ENCODE measurements at places on chromosomes 5 and 9.

- no peak for DNase-seq
These were observed 193.6 kb upstream of the ANKRD55 start for GRCh38 chr5:56426693-56427092.

- no peak for DNase-seq
These were observed 29.7 kb downstream of the RLN2 start for GRCh38 chr9:5274770-5275169.

DNA sequence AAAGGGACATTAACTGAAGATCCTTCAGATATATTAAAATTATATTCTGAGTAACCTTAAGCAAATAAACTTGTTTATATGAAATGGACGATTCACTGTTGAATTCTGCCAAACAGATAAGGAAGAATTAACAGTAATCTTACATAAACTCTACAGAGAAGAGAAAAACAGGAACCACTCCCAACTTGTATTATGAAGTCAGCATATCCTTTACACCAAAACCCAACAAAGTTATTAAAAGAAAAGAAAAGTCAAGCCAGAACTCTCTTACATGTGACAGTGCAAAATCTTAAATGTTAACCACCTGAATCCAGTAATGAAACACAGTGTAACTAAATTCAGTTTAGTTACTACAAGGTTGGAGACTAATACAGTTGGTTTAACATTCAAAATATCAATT, 185.8 kb downstream of the DEPDC1B start:
- DNase-seq, result no peak

GRCh38 chr5:62783374-62784057, 204.9 kb downstream of the LRRC70 start:
- no peak for DNase-seq

GRCh38 chr5:15522187-15522520, 22.2 kb downstream of the FBXL7 start:
- DNase-seq, result no peak

DNA sequence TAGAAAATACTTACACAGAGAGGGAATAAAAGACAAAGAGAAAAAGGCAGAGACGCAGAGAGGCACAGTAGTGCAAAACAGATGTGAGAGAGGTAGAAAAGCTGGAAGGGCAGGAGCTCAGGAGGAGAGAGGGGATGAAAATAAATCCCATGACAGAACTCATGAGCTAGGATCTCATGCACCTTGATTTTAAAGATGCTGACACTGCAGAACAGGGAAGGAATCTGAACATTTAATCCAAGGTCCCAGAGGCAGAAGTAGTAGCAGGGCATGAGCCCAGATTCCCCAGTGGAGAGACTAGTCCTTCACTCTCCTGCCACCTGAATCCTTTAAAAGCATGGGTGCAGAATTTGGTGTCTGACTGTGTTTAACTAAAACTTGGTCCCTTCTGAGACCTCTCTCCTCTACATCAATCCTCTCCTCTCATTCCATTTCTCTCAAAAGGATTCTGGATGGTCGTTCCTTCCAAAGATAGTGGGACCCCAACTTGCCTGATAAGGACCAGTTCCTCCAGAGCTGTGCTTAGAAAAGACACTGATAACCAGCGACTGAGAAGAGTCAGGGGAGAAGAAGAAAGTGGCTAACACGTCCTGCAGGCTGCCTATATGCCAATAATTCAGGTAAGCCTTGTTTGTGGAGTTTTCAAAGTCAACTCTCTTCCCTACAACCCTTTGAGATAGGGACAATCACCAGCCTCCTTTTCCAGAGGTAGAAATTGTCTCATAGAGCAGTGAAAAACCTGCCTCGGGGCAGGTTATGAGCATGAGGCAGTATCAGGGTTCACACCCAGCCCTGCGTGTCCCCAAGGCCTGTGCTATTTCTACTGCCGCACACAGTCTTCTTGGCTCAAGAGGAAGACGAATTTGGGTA, 203.2 kb upstream of the TRIM32 start:
- DNase-seq, result no peak

GRCh38 chr5:94545870-94546625, 72.4 kb downstream of the KIAA0825 start:
- DNase-seq, result no peak

DNA sequence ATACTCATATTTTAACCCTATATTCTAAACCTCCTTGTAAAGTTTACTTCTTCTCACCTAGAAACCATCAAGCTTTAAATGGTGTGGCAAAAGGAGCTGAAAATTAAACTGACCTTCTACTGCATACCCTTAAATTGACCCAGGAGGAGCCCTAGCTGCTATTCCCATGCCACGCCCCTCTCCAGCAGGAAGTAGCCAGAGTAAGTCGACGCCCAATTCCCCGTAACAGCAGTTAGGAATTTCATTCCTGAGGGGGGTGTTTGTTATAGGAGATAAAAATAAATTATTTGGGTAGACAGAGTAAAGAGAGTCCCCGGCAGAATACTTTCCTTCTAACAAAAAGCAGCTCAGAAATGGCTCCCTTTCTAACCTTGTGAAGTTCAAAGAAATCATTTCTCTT, 111.8 kb upstream of the FAM174A start:
- no peak for DNase-seq

DNA sequence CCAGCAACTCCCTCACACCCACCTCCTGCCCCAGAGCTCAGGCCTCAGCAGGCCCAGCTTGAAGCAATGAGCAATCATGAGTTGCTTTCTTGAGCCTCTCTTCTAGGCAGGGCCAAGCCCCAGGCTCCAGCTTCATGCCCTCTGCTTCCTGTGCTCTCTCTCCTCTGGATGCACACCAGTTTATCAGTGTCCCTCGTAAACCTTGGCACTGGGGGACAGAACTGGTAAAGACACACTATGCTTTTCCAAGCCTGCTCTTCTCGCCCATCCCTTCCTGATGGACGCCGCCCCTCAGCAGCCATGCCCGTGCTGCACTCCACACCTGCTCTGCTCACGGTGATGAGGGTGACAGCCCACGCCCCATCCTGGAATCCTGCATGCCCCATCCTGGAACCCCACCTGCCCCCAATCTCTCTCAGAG, 49.4 kb upstream of the ORM1 start:
- no peak for DNase-seq

DNA sequence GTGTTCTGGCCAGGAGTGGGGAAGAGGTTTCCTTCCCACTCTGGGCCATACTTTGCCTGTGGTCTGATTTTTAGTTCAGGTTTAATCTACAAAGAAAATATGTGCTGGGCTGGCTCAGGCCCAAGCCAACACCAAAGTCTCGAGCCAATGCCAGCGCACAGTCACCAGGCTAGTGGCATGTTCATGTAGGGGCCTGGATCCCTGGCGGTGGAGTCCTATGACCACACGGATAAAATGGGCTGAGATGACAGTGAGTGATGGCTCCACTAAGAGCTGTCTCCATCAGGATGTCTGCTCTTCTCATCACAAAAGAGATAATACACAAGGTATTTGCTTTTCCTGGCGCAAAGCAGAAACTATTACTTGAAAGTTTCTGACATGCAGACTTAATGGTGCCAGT, 92.9 kb upstream of the PTPN3 start:
- no peak for DNase-seq

DNA sequence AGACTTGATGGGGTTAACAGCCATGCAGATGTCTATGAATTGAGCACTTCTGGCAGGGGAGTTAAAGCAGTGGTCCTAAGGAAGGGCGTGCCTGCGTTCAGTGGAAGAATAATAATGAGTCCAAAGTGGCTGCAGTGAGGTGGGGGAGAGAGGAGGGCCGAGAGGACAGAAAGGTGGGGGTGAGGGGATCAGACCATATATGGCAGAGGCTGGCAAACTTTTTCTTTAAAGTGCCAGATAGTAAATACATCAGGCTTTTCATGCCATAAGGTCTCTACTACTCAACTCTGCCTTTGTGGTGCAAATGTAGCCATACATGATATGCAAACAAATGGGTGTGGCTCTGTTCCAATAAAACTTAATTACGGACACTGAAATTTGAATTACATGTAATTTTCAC, 77.1 kb downstream of the STRBP start:
- DNase-seq, result no peak

GRCh38 chr9:24459953-24460352, 85.7 kb downstream of the IZUMO3 start:
- no peak for DNase-seq

DNA sequence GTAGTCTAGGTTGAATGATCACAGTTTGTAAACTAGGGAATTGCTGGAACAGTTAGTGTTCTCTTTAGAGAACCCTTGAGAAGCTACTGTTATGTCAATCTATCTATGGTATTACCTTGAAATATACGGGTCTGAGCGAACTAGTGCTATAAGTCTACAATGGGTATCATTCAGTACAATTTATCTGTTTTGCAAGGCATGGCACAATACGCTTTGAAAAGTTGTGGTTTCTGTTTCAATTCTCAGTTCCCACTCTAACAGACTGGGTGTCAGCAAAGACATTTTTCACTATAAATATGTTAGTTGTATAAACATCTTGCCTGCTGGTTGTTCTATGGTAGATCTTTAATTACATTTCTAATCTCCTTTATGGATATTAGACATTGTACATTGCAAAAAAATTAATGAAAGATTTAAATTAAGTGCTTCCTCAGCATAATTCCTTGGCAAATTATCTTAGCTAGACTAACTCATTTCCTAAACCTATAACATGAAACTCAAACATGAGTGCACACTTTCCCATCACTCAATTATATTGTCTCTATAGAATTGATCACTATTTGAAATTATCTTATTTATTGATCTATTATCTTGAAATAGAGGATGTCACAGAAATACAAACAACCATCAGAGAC, 24.9 kb upstream of the SLCO6A1 start:
- no peak for DNase-seq

DNA sequence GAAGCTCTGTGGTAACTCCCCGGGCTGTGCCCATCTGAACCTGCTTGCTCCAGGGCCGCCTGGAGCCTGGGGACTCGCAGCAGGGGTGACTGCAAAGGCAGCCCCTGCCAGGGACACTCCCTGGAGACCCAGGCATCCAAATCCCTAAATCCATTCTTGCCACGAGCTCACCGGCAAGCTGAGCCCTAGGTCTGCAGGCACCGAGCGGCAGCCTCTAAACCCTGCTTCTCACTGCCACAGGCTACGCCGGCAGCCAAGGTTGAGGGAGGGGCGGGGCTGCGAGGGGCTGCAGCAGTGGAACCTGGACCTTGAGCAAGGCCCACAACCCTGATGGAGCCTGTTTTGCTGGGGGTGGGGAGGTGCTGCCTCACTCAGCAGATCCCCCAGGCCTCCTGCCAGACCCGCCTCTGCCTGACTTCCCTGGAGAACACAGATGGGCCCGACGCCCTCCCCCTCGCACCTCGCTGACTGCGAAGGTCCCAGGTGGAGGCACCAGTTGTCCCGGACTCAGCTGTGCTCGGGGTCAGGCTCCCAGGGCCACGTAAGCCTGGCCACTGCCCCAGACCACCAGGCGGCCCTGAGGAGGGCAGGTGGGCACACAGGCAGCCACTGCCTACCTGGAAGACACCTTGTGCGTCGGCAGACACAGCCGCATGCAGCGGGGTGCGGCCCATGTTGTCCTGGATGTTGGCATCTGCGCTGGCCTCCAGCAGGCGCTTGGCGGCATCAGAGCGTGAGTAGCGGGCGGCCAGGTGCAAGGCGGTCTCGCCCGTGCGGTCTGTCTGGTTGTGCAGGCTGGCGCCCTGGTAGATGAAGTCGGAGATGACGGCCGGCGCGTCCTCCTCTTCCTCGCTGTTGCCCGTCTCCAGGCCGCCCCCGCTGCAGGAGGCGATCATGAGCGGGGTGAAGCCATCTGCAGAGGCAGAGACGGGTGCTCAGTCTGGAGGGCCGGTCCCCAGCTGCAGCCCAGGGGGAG, 17.4 kb upstream of the SEC16A start:
- DNase-seq, result no peak

DNA sequence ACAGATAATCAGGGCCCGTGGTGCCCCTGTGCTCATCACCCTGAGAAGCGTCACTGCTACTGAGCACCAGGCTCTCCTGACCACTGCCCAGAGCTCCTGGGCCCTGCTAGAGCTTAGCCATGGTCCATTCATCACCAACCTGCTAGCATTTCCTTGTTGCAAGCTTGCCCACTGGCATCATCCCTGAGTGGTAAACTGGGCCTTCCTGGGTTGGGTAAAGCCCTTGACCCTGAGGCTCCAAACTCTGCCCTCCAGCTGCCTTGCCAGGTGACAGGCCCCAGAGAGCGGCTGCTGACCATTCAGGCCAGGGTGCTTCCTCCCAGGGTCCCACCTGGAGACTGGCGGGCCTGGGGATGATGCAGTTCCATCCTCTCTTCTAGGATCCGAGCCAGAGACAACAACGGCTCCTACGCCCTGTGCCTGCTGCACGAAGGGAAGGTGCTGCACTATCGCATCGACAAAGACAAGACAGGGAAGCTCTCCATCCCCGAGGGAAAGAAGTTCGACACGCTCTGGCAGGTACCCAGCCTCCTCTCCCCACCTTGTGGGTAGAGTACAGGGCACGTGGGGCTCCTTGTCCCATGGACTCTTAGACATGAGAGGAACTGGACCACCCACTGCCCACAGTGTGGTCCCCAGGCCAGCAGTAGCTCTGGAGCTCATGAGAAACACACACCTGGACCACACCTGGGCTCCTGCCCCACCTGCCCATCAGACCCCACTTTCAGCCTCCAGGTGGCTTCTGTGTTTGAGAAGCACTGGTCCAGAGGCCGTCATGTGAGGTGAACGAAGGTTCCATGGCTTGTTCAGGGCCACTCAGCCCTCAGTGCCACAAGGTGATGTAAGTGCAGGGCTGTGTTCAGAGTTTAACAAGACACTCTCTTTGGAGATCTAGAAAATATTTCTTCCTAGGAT, 60.5 kb downstream of the SYK start:
- no peak for DNase-seq

DNA sequence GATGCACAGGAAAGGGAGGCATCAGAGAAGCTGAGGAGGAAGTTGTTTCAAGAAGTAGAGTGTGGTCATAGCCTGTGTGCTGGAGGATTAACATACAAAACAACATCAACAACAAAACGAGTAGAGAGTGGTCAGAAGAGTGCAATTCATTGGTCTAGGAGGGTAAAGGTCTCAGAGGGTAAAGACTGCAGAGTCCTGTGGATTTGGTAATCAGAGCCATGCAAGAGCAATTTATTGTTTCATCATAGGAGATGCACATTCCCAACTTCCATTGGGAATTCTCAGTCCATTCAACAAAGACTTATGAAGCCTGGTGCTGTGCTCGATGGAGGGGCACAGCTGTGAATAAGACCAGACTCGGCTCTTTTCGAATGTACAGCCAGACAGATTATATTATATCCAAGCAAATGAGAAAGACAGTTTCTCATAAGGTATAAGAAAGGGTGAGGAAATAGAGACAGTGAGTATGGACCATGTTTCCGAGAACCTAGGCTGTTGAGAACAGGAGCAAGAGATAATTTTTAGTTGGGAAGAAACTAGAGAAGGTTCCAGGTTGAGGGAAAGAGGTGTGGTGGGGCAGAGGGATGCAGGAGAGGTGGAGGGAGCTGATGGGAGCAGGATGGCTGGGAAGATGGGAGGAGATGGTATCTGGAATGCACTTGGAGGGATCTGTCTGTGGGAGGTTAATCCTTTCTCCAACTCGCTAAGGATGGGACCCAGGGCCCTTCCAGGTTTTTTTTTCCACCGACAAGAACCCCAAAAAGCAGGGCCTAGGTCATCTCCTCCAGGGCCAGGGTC, 7.9 kb upstream of the MYORG start:
- no peak for DNase-seq

DNA sequence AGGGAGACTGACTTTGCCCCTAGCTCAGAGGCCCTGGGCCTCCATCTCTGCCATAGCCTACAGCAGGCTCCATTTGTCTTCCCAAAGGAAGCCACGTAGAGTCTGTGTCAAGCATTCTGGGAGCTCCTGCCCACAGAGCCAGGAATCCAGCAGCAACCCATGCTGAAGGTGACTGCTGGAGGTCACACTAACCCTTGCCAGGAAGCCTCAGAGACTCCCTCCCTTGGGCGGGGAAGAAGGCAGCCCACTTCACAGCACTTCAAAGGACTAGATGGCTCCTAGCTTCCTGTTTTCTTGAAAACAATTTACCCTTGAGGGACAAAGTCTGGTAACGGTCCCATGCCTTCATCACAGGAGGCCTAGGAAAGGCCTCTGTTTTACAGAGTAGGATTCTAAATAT, 1.7 kb downstream of the CKMT2 start:
- no peak for DNase-seq
